Esophagus mucosa (tissue), 1 donor: ENCODE measurements at places on chromosomes 3 and 15.

- ATAC-seq = no peak
Observed at GRCh38 chr3:155420881-155421486, 127.5 kb upstream of the STRIT1 start.

DNA sequence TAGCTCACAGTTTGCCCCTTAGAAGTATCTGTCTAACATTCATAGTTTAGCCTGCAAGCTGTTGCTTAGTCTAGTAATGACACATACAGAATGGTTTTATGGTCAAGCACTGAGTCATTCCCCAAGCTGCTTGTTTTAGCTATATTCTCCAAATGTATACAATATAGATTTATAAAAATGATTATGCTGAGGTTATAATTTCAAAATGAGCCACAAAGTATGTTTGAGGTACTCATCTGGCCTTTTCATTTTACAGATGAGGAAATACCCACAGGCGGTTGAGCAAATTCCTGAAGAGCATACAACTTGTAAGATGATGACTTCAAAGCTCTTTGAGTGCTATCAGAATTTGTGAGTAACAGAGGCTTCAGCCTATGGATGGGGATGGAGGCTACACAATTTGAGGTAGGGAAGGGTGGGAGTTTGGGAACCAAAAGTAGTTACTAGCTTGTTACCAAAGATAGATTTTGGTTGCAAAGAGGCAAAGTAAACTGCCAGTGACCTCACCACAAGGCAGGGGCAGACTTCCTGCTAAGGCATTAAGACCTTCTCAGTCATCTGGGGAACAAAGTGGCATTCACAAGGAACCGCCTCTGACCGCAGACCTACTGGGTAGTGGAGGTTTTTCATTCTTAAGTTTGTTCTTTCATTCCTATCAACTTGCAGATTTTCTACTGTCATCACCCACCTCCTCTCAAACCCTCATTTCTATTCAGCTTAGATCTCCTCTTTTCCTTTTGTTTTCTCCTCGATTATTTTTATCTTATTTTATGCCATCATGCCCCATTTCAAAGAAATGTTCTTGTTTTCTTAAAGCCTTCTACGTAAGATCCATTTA lies 257.2 kb upstream of the NECTIN3 start:
- ATAC-seq = no peak

- peak; percentile 72 for ATAC-seq
Observed at GRCh38 chr15:40249477-40250303, 10.8 kb downstream of the PAK6 start.

- ATAC-seq = no peak
Observed at GRCh38 chr3:131796111-131796510, 238.7 kb downstream of the CPNE4 start.

DNA sequence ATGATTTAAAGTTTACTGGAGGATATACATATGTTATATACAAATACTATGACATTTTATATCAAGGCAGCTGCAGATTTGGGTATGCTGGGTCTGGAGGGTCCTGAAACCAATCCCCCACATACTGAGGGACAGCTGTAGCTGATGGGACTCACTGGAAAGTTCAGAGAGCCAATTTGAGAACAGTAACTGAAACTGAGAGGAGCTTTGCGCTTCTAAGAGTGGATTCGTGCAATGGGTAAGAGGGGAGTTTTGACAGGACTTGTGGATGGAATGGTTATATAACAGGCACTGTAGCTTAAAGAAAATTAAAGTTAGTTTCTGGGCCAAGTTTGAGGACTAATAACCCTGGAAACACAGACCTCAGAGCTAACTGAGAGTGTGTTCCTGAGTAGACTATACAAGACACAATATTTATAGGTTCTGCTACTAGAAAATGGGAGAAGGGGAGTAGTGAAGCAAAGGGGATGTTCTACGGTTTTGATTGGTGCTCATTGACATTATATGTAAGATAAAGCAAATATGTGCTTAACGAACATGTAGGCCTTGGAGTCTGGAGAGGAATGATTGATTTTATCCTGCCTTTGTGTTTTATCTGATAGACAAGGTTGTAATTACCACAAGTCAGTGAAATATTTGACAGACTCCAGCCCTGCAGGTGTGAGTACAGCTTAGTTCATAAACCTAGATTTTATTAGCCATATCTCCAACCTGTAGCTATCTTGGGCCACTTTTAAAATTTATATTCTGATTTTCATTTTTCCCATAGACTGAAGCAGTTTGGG lies 4.8 kb upstream of the ZMAT3 start:
- no peak for ATAC-seq

- ATAC-seq = no peak
Observed at GRCh38 chr3:65158023-65158422, 470.2 kb upstream of the ADAMTS9 start.

GRCh38 chr15:74158855-74159650 lies 14.5 kb upstream of the ISLR start:
- ATAC-seq = no peak

DNA sequence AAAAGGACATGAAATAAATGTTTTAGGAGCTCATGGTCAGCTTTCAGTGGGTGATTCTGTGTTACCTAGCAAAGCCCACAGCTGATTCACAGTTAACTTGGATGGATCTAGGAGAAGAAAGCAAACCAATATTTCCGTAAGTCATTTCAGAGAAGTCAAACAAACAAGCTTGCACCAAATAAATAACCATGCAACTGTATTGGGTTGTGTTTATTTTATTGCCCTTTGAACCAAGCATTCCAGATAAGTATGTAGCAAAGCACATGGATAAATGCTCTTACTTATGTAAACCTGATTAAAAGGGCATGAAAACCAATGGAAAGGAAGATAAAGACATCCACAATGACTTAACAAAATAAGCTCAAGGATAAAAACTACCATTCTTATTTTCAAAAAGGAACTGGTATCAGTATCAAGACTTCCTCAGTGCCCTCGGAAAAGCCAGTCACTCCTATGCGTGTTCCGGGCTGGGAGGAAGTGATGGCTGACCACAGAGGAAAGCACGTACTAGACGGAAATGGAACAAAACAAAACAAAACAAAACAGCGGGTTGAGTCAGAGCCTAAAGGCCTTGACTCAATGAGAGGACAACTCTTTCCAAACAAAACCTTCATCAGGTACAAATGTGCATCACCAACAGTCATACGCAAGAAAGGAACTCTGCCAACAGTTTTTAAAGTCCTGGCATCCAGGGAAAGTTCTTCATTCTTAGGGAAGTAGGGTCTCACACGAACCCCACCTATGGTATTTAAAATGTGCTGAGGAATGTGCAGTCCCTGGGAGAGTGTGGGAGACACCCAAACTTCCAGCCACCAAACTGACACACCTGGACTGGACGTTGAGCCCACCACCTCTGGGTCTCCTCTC lies 103.3 kb downstream of the SNRK start:
- ATAC-seq = peak; percentile 89

GRCh38 chr3:149377408-149378364 lies at the start of gene TM4SF1:
TSS of gene TM4SF1 (minus strand) at chr3:149377649. CDS start at chr3:149377547, 102 bp downstream.
- ATAC-seq = peak; percentile 92

- no peak for ATAC-seq
Observed at GRCh38 chr3:60316121-60316797, 935.0 kb downstream of the FHIT start.

DNA sequence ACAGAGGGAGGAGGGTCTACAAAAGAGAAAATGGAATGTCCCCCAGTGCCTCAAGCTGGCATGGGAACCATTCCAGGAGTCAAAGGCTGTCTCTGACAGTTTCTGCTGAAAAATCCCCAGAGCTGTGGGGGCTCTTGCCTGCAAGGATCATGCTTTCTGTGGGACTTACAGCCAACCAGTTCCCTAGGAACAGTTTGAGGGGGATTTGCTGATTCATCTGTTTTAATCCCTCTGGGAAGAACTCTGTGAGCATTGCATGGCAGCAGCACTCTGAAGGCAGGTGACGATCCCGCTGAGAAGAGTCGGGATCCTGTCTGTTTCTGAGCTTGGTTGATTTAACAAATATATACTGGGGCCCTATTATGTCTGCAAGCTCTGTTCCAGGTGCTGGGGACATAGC lies 176.0 kb downstream of the SSR3 start:
- ATAC-seq = no peak

DNA sequence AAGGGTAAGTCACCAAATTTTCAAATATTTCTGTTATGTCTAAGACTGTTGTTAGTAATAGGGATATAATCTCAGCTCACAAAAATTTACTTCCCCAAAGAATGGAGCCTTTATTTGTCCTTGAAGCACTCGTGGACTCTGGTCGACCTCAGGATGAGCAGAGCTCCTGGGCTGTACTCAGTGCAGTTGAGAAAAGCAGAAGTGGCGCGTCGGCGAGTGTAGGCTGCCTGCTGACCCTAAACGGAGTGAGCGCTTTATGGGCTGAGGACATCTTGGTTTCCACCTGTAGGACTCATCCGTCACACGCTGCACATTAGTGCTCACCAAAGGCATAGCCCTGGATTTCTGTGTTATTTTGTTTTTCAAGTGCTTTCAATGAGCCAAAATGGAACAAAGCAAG lies 11.0 kb downstream of the GABRA5 start:
- no peak for ATAC-seq

GRCh38 chr3:132723024-132723950 lies 1.1 kb upstream of the NPHP3 start:
- ATAC-seq = no peak

- ATAC-seq = no peak
Observed at GRCh38 chr3:58635371-58636285, 30.9 kb downstream of the FAM3D start.
